ENCODE measurements at places on chromosomes 7 and 10.
A peak's percentile ranks its signal among the peaks of the same experiment; 100 is the strongest.

GRCh38 chr7:1359681-1360485 lies 99.4 kb downstream of the MICALL2 start:
- DNase-seq = no peak

DNA sequence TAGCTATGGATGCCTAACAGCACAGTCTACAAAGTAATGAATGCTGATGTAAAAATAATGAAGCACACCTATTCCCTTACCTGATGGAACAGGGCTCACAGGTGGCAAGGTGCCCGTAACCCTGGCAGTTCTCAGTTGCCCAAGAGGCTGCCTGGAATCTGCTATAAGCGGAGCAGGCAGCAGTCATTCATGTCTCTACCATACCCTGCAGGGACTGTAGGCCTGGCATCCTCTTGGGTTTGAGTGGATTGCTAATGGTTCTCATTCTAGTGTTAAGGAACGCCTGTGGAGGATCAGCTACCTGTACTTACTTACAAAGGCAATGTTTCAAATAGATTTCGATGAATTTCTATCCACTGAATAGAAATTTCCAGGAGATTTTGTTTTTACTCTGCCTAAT lies 38.4 kb downstream of the BAIAP2L1 start:
- peak; percentile 16 for DNase-seq

DNA sequence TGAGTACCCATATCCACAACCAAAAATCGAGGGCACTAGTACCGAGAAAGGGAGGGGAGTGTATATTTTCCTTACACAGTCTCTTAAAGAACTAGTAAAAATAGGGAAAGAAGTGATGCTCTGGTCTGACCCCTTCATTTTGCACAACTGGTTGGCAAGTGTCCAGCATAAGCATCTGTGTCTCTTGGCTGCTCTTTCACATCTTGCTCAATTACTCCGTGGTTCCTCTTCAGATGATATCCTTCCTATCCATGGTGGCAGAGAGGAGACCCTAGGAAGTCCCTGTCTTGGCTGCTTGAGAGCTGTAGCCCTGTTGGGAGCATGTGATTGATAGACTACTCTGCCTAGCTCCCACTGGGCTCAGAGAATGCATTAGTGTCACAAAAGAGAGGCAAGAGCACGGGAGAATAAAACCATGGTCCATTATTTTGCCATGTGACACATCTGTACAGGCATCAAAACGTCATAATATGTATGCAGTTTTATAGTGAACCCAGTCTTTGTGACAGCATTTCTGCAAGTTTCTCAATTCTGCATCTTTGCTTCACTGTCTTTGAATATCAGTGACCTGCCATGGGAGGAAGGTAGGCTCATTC lies 111.8 kb upstream of the ANKRD1 start:
- DNase-seq = no peak

DNA sequence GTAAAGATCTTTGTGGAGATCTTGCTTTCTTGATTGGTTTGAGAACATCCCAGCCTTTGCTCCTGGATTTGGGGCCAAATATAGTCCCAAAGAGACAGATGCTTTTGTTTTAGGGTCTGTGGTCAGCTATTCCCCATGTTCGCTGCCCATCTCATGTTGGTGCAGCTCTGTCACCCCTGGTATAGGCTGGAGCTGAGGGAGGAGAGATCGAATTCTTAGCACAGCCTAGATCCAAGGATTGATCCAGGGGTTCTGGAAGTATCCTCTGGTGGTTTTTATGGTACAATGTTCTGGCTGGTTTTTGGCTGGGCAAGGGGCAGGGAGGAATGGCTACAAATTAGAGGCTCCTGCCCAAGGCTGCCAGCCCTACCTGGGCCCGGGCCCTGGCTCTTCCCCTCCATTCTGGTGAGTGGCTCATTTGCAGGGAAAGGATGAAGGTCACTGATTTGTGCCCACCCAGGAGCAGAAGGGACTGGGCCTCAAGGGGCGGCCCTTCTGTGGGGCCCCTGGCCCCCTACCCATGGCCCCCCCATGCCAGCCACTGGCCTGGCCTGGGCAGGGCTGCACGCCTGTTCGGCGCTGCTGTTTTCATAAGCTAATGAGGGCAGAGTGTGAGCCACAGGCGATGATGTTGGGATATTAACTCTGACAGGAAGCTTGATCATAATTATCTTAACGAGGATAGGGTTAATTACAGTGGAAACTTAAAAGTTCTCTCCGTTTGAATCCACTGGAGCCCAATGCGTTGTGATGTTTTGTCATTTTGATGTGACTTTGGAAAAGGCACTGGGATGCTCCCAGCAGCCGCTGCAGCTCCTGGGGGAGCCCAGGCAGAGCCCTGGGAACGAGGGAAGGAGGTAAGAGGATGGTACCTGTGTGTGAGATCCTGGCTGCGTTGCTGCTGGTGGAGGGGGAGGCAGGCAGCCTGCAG lies 600.6 kb downstream of the LRMDA start:
- DNase-seq = no peak

- no peak for DNase-seq
These were observed 484.2 kb downstream of the ANKRD7 start for GRCh38 chr7:118708741-118709140.

GRCh38 chr7:22402250-22402649 lies 45.3 kb upstream of the RAPGEF5 start:
- DNase-seq = no peak

GRCh38 chr7:54629771-54630170 lies 87.6 kb downstream of the VSTM2A start:
- DNase-seq = peak; percentile 72

DNA sequence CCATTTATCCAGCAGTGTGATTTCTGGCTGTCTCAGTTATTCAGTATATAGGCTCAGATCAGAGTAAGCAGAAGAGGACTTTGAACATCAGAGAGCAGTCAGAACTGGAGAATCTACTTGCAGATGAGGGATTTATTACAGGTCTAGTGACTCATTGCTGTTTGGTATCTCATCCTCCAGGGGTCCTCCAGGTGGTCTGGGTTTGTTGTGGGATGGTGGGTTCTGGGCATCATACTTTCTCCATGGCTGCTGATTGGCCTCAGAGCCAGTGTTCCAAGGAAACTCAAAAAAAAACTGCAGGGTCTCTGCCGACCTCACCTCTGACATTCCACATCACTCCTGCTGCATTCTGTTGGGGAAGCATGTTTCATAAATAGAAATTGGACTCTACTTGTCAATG lies 214.8 kb downstream of the CNTNAP2 start:
- DNase-seq = no peak

- DNase-seq = peak; percentile 4
These were observed 22.4 kb upstream of the GDF10 start for GRCh38 chr10:47277352-47278151.

GRCh38 chr10:120950051-120950561 lies 98.9 kb downstream of the WDR11 start:
- DNase-seq = peak; percentile 64

DNA sequence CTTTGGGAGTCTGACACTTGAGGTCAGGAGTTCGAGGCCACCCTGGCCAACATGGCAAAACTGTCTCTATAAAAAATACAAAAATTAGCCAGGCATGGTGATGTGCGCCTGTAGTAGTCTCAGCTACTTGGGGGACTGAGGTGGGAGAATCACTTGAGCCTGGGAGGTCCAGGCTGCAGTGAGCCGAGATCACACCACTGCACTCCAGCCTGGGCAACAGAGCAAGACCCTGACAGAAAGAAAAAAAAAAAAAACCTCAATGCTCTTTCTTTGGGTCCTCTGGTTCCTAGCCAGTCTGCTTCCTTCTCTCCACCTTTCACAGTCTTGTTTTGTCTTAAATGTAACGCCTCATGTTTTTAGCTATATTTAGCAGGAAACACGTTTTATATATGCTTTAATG lies 9.4 kb downstream of the OGDH start:
- DNase-seq = no peak

GRCh38 chr10:6912929-6913328 lies 332.9 kb upstream of the PRKCQ start:
- no peak for DNase-seq

- no peak for DNase-seq
These were observed 34.1 kb downstream of the DNAJB9 start for GRCh38 chr7:108603656-108604306.

DNA sequence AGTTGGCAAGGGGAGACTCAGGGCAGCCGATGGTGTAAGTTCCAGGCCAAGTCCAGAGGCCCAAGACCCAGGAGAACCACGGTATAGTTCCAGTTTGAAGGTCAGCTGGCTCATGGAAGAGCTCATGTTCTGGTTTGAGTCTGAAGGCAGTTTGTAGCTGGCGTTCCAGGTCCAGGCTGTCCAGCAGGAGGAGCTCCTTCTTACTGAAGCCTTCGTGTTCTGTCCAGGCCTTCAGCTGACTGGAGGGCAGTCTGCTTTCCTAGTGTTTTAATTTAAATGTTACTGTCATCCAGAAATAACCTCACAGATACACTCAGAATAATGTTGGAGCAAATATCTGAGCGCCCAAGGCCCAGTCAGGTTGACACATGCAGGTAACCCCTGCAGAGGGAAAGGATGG lies 4.2 kb downstream of the SUN1 start:
- DNase-seq = peak; percentile 37

- peak; percentile 97 for DNase-seq
These were observed 1.5 kb upstream of the KAZALD1 start for GRCh38 chr10:101060036-101060950.

DNA sequence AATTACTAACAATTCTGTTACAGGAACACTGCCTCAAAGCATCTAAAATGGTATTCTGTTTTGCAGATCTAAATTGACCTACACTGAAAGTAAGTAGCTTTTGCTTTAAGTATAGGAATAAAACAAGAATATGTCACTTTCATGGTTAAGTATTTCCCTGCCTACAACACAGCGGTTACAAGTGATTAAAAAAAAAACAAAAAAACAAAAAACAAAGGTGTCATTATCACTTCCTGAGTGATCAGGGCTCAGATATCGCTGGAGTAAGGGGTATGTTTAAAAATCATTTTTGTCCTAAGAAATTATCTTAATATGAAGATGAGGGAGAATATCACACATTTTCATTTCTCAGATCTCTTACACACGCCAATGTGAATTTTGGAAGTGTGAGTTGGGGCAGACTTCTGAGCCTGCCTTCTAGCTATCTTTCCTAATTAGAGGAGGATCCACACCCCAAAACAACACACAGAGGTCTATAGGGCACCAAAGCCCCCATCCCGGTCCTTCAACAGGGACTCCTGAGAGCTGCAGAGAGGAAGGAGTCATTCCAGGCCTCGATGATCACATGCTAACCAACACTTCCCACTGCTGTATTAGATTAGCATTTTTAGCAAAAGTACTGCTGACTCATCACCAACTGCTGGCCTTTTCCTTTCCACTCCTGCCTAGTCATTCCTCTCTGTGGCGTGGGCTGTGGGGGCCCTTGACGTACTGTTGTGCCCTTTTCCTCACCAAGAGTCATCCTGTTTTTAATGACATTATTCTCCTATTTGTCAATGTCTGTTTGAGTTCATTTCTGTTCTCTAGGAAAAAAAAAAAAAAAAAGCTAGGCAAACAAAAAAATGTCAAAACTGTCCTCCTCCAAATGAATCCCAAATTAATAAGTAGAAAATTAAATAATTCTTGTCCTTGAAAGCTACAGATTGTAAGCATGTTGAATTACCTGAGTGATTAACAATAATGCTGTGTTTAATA lies 31.2 kb downstream of the PRTFDC1 start:
- peak; percentile 25 for DNase-seq

DNA sequence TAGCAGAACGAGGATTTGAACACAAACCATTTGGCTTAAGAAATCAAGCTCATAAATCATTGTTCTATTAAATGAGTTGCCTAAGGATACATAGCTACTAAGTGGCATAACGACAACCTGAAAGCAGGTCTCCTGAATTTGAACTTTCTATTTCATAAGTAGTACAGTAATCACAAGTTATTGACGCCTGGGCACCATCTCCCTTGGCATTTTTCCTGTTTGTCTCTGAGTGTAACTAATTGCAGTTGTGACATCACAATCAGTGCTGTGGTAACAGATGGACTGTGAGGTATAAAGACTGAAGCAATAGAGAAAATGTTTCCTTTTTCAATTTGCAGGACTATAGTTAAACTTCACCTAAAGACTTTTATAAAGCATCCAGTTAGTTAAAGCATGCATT lies 6.4 kb upstream of the CSTF2T start:
- DNase-seq = no peak

- DNase-seq = no peak
These were observed 673.2 kb upstream of the GALNT17 start for GRCh38 chr7:70458745-70459144.

DNA sequence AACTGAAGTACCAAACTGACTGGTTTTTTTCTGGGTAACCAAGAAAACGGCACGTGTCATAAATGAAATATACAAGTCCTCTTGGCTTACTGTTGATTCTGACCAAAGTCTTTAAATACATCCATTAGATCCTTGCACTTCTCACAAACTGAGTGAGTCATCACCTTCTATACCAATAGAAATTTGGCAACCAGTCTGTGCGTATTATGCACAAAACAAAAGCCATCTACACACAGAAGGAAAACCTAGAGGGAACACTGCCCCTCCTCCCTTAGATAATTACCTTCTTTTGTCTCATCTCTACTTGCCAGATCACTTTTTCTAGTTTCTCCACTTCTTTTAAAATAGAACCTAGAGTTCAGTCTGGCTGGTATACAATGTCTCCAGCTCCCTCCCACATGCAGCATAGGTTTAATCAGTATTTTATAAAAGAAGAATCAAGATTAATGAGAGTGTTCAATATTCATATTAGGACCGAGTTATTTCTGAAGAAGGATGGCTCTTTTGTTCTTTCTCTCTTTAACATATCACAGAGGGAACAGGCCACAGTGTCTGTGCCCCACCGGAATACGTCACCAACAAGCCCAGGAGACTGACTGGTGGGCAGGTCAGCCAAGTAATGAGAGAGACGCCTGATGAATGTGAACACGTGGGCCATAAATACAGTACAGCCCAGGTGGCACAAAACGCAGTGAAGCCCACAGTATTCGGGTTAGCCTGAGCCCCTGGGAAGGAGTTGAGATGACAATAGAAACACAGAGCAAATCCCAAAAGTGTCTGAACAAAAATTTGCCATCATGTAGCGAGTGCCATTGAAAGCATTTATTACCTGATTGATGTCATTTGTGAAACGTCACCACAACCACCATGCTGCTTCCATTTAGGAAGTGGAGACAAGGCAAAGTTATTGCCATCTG lies 91.3 kb downstream of the KIAA1549 start:
- DNase-seq = no peak

DNA sequence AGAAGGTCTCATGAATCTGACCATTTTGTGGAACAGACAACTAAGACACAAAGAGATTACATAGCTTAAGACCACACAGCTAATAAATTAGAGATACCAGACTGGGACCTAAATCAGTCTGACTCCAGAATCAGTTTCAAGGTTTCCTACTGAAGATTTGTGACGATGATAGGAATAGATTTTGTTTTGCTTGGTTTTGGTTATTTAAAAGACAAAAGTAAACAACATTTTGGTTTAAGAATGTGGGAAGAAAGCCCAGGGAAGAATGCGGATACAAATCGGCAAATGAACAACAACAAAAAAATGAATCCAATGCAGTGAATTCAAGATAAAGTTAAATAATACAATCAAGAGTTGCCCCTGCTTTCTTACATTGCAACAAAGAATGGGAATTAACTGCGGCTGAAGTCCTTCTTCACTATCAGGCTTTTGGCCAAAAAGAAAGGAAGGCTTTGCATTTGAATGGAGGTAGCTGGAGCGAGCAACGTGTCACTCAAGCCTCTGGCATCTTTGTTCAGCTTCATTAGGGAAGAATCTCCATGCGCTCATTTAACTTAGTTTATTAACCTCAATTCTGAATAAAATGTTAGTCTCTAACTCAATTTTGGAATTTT lies 210.8 kb downstream of the ADAM12 start:
- peak; percentile 77 for DNase-seq

Data from GM23338 (cell line).